HuH-7 (cell line): ENCODE measurements at places on chromosomes 11 and 22.

DNA sequence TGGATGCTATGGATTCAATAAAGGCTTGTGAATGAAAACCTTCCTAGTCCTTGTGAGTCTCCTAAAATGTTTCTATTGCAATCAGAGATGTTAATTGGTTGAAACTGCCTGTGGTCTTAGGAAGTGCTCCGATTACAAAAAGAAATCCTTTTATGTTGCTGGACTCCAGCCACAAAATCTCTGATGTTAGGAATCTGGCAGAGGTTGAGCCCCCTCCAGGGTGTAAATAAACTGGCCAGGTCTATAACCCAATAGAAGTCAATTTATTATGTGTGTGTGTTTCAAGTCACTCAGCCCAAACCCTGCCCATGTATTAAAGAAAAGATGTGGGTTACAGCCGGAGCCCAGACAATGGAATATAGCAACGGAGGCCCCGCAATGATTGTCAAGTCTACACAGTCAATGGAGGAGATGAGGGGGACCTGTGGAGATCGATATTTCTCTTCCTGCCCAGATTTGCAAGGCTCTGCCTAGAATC, 218.1 kb upstream of the SORL1-AS1 start:
- no peak for DNase-seq

DNA sequence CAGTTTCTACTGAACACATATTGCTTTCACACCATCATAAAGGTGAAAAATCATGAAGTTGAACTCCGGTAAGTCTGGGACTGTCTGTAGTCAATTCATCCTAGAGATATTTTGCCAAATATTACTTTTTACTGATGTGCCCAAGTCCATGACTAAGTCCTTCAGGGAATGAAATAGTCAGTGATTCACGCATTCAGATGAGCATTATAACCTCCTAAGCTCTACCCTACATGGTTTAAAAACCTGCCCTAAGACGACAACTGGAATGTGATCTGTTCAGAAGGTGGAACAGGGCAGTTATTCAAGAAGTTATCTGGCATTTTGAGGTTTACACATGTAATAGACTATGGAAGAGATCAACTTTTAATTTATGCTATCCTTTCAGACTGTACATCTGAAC, 125.6 kb downstream of the TRPC6 start:
- DNase-seq: no peak

GRCh38 chr11:10955616-10956015, 97.8 kb upstream of the ZBED5 start:
- DNase-seq: no peak

GRCh38 chr11:69447786-69448185, 33.7 kb upstream of the LINC01488 start:
- DNase-seq: no peak

DNA sequence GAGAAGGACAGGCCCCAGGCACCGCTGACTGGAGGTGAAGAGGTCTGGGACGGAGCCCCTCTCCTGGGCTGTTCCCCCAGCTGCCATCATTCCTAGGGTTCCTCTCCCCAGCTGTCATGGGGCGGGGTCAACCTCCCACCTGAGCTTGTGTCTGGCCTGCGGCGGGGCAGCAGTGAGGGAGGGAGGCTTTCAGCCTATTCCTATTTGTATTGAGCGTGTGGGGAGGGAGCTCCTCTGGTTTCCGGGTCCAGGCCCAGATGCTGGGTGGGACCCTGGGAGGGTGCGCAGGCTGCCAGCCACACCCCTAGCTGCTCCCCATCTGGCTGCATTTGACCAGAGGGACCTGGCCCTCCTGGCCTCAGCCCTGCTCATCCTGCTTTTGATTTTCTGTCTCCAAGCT, 13.7 kb downstream of the TSPAN4 start:
- DNase-seq: no peak
